Stimulated activated CD4-positive, alpha-beta T cell treated with anti-CD3 and anti-CD28 coated beads, Interleukin-1b, Interleukin-23, amount 100 ng/mL, for 24 hours (primary cell): ENCODE measurements at places on chromosomes 2 and 18.

GRCh38 chr2:142075826-142076225, 55.0 kb downstream of the LRP1B start:
- DNase-seq, result no peak

- no peak for DNase-seq
Observed at GRCh38 chr2:177155631-177156030, 57.0 kb upstream of the HNRNPA3 start.

GRCh38 chr18:74530584-74530862, 3.8 kb upstream of the CNDP1 start:
- no peak for DNase-seq

DNA sequence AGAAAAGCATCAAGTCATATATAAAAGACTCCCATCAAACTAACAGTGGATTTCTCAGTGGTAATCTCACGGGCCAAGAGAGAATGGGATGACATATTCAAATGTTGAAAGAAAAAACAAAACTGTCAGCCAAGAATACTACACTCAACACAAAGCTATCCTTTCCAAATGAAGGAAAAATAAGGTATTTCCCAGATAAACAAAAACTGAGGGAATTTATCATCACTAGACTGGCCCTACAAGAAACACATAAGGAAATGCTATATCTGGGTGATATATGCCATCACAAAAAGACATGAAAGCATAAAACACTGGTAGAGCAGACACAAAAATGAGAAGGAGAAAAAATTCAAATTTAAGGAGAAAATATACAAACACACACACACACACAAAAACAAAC, 118.6 kb downstream of the ACVR1 start:
- DNase-seq, result no peak

- DNase-seq, result no peak
Observed at GRCh38 chr2:152559008-152559407, 158.3 kb downstream of the PRPF40A start.

GRCh38 chr2:19989342-19989666, 601 bp downstream of the WDR35 start:
- DNase-seq, result no peak

DNA sequence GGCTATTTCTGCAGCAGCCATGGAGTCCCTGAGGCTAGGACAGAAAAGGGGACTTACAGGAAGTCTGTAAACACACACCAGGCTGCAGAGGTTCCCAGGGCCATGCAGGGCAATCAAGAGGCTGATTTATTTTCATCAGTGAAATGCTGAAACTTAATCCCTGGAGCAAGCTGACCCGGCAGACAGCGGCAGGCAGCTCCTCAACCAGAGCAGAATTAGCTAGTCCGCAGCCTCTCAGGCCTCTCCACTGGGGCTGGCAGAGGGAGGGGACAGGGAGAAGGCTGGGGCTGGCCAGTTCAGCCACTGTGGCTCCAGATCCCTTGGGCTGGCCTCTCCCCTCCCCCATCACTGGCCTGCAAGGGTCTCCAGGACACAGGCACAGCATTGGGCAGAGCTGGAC, 136.3 kb downstream of the TNS1 start:
- DNase-seq, result no peak

GRCh38 chr2:32732120-32732519, 104.3 kb downstream of the TTC27 start:
- DNase-seq, result no peak

- no peak for DNase-seq
Observed at GRCh38 chr2:136751406-136751805, 13.9 kb upstream of the THSD7B start.

DNA sequence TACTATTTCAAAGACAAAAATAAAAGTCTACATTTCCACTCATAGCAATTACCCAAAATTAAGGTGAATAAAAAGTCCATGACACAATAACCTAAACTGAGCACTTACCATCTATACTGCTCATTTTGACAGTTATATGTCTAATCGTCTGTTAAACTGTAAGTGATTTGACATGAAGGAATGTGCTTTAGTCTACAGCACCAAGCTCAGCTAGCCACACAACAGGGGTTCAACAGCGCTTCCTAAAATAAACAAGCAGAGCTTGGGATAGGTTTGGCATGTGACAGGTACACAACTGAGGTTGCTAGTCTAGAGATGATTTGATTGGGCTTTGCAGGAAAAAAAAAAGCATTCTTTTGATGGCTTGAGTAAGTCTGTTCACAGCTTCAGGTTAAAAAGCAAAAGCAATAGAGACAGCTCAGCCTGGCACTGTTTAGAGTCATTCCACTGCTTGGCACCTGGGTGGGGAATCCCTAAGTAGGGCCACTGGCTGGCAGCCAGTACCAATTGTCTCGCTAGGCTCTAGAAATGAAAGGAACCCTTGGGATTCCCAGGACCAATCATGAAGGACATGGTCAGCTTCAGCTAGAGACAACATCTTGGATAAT, 78.6 kb downstream of the BARD1 start:
- DNase-seq, result no peak

DNA sequence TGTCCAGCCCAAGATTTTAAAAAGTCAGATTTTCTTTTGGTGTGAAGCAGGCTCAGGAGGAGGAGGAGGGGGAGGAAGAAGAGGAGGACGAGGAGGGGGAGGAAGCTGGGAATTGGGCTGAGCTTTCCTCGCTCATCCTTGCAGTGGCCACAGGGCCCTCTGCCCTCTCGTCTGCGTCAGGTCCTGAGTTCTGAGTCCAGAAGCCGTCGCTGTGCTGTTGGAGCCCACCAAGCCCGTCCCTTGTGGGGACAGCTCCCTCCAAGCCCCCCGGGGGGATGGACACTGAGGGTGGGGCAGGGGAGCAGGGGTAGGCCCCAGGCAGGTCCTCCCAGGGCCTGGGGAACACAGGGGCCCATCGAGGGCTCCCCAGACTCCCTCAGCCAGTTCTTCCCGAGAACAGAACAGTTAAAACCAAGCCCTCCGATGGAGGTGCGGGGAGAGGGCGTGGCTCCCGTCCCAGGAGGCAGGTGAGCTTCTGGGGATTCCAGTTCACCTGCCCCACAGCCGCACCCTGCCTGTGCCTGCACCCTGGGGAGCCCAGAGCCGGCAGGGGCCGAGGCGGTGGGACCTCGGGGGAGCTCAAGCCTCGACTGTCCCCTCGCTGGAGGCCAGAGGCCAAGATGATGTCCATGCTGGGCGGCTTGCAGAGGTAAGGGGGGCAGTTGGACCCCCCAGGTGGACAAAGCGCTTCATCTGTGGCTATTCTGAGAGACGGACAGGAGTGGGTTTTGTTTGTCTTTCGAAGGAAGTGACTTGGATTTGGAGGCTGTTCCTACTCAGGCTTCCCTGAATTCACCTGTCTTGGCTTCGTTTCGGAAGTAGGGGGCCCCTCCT, at the start of gene GAL3ST2:
Gene GAL3ST2, plus strand, starts transcription at position 487 of the 834 bp plus-strand sequence. Its CDS starts 134 bp downstream, at position 621.
- DNase-seq, result no peak

- DNase-seq, result no peak
Observed at GRCh38 chr2:40346535-40347354, 105.1 kb downstream of the SLC8A1 start.

GRCh38 chr2:240963065-240963867, 35.2 kb upstream of the SNED1 start:
- no peak for DNase-seq

GRCh38 chr2:201880993-201881611, 74.8 kb downstream of the CDK15 start:
- no peak for DNase-seq

- DNase-seq, result no peak
Observed at GRCh38 chr18:56598422-56598821, 40.0 kb downstream of the TXNL1 start.

GRCh38 chr2:68521037-68521436, 53.7 kb downstream of the APLF start:
- DNase-seq, result no peak

DNA sequence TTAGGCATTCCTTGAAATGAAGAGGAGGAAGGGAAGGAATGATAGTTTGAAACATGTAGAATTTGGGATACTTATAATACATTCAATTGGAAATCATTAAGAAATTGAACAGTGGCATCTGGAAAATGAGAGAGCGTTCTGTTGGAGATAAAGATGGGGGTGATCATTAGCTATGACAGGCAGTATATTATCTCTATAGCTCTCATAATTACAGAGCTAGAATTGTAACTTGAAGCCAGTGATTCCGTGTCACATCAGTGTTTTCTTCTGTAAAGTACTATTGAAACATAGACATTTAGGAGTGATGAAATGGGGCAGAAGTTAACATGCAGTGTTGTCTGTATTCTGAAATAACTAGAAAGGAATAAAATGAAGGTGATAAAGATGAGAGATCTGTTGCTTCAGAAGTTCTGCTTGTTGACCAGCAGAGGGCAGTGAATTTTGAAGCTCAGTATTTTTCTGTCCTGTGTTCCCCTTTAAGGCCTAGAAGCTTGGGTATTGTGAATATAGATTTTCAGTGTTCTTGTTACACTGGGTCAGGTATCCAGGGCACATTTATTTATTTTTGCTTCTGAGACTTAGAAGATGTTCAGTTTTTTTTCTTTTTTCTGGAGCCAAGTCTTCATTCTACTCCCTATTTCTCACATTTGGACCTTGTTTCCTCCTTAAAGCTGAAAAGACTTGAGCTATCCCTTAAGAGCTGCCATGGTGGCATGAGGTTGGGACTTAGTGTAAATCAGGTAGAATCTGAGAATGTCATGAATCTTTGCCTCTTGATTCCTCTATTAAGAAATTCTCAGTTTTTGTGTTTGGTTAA, 157.4 kb downstream of the TAF4B start:
- no peak for DNase-seq

DNA sequence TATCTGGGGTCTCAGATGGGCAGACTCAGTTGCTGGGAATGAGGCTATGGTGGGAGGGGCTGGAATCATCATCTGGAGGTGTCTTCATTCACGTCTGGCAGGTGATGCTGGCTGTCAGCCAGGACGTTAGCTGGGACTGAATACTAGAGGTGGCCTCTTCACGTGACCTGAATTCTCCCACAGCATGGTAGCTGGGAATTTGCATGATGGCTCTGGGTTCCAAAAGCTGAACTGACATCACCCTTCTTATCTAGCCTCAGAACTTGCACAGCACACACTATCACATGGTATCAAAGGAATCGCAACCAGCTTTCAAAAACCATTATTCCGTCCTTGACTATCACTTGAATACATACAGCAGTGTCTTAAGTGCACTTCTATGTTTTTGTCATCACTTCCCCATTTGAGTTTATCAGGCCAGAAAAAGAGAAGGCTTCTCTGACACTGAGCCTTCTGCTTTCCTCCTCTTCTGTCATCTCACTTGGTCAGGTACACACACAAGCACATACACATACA, 53.0 kb upstream of the LRP2 start:
- no peak for DNase-seq

DNA sequence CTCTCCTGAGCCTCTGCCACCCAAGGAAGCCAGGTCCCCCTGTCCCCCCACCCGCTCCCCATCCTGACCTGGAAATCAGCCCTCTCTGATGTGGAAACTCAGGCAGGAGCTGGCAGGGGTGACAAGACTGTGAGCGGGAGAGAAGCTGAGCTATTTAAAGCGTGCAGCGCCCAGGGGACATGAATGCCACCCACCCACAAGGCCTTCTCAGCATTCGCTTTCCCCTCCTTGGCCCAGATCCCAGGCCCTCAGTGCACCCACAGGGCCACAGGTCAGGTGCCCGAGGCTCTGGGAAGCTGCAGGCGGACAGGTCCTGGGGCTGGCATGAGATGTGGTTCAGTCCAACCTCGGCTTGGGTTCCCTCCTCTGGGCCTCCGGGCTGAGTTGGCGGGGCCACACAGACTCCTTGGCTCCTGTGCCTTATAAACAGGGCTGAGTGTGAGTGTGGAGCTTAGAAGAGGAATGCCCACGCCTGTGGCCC, 168.3 kb downstream of the SMAD7 start:
- no peak for DNase-seq

- DNase-seq, result no peak
Observed at GRCh38 chr2:85783796-85784195, 30.0 kb downstream of the ATOH8 start.

GRCh38 chr18:28439870-28440269, 262.9 kb upstream of the CDH2 start:
- no peak for DNase-seq

DNA sequence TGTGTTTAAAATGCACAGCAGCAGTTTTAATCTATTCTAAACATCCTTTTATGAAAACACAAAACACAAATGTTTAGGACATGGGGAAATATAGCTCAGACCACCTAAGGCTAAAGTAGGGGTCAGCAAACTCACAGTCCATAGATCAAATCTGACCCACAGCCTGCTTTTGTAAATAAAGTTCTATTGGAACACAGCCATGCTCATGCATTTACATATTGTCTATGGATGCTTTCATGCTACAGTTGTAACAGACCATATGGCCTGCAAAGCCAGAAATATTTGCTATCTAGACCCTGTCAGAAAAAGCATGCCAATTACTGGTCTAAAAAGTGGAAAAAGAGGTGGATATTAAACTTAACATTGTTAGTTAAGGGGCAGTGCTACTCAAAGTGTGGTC, 1105.4 kb upstream of the KLHL29 start:
- DNase-seq, result no peak

DNA sequence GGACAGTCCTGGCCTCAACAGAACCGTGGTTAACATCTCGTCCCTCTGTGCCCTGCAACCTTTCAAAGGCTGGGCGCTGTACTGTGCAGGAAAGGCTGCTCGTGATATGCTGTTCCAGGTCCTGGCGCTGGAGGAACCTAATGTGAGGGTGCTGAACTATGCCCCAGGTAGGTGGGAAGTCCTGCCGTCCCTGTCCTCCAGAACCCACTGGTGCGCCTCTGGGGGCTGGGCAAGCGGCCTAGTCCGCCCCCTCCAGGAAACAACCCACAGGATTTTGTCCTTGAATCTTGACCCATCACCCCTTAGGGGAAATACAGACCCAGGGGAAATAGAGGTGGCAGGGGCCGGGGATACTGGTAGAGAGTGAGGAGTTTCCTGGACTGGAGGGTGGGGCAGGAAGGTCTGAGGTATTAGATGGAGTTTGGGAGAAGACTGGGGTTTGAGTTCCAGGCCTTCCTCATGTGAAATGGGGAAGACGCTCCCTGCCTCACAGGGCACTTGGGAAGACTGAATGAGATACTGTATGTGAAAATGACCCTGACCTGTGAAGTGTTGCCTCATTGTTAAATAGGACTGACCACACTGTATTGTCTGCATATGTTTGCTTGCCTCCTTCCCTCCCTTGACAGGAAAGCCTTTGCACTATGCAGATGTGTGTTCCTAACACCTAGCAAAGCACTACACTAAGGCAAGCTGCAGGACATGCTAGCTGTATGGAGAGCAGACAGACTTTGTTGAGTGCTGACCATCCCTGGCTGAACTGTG, 1.4 kb downstream of the SPR start:
- no peak for DNase-seq

DNA sequence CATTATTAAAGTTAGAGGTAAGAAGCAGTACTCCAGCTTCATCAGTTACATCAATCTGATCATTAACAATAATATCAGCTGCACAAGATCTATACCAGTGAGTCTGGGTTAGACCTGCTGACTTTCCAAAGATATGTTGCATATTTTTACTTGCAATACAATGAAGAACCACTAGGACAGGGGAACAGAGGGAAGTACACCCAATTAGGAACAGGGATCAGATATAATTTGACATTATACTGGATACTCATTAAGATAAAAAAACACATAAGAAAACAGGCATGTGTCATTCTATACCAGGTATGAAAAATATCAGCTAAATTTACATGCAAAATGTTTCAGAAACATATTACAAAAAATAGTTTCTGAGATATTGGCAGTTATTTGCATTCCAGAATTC, 995.1 kb upstream of the DDX18 start:
- DNase-seq, result no peak

GRCh38 chr2:191171708-191172355, 21.0 kb upstream of the STAT4 start:
- DNase-seq, result no peak

GRCh38 chr2:222391743-222392285, 32.5 kb upstream of the SGPP2 start:
- no peak for DNase-seq
